CD8-positive, alpha-beta T cell (primary cell): ENCODE measurements at places on chromosomes 6 and 20. TPM values are rescaled to one million over a fixed set of nuclear protein-coding genes. Genes with fewer than 3 reads are reported as not detected.

- DNase-seq: no peak
These were observed 12.0 kb downstream of the CENPW start for GRCh38 chr6:126351960-126352359.

Gene EFCAB8
- total RNA-seq: 0.75 TPM

GRCh38 chr6:36666826-36667591 is 11.5 kb upstream of the CDKN1A start:
- no peak for DNase-seq

DNA sequence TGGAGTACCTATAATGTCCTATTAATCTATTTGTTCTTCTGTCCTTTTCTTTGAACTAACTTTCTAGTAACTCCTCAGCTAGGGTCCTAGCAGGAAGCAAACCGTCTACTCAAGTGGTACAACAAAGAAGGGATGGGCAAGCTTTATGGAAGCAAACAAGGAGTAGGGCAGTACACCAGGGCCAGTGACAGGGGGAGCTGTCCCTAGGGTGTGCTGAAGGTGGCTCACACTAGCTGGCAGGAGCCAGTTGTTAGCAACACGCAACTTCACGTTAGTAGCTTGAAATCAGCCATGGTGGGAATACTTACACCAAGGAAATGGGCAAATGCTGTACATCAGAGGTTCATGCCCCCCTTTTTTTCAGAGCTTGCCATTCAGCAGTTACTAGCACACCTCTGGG is 74.0 kb upstream of the EYA2 start:
- DNase-seq: no peak

Gene KIF13A
- total RNA-seq: 0.14 TPM

GRCh38 chr6:148345176-148345575 is 2.5 kb downstream of the SASH1 start:
- DNase-seq: no peak

DNA sequence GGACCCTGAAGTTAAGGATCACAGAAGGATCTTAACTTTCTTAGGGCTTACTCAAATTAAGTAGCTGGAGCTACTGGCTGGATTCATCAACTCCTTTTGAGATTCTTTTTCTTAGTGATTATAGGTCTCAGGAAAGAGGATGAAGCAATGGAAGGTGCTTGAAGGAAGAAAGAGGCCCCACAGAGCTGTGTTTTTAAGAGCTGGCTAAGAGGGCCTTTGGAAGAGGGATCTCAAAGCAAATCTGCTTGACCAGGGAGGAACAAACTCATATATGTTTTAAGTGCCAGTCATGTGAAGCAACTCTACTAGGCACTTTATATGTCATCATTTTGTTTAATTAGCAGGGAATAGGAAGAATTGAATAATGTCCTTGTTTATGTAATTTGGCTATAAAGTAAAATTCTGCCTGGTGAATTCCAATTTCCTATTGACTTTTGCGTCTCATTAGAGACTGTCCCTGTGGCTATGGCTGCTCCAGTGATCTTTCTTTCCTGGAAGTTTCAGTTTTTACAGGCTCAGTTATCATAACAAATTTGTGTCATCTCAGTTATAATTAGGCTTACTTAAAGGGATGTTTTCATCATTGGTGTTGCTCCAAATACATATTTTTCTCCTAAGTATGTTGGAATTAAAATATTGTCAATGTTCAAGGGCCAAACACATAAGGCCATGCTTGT is 222.8 kb upstream of the CITED2 start:
- no peak for DNase-seq

Gene AHI1
- total RNA-seq: 17.9 TPM

Gene BTNL2
- total RNA-seq: not detected

DNA sequence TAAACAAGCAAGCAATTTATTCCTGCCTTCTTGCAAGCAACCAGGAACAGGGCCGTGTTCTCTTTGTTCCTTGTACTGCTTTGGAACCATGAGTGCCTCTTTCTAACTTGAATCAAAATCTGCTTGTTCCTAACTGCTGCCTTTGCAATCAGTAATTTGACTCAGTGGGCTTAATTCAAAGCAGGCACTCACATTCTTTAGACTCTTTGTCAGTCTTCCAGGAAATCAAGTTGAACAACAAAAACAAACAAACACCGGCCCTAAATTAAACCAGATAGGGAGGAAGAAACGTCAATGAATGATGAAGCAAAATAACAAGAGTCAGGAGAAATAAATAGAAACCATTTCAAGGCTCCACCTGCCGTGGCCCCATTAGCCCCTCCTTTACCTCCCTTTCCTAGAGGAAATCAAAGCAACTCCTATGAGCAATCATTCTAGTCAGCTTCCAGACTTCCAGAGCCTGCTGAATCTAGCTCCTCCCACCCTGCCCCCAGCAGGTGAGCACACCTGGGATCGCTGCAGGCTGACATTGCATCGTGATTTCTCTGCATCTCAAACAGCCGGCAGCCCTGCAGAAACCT is 582.2 kb upstream of the FLRT3 start:
- DNase-seq: no peak

DNA sequence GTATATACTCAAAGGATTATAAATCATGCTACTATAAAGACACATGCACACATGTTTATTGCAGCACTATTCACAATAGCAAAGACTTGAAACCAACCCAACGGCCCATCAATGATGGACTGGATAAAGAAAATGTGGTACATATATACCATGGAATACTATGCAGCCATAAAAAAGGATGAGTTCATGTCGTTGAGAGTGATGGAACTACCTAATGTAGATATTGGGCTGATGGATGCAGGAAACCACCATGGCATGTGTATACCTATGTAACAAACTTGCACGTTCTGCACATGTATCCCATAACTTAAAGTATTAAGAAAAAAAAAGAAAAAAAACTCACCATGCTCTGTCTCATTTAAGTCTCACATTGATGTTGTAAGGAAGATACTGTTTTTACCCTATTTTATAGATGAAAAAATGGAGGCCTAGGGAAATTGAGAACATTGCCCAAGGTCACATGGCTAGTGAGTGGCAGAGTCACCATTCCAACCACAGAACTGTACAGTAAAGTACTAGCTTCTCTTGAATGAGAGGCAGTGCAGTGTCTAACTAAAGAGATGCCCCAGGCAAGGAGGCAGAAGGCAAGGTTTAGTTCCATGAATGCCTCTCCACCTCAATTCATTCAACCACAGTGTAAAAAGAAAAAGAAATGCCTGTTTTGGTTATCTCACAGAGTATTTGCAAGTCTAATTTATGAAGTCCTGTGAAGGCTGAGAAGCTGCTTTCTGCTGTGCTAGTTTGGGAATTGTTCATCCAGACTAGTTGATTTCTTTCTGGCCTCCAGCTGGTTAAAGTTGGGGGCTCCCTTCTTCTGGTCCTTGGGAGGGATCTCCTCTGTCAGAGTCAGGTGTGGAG is 68.2 kb downstream of the FIG4 start:
- no peak for DNase-seq

Gene GGTLC1
- not detected for total RNA-seq

Gene NOX3
- not detected for total RNA-seq

Gene CDYL
- total RNA-seq: 35.9 TPM

Gene GNAS
- total RNA-seq: 1,064 TPM

DNA sequence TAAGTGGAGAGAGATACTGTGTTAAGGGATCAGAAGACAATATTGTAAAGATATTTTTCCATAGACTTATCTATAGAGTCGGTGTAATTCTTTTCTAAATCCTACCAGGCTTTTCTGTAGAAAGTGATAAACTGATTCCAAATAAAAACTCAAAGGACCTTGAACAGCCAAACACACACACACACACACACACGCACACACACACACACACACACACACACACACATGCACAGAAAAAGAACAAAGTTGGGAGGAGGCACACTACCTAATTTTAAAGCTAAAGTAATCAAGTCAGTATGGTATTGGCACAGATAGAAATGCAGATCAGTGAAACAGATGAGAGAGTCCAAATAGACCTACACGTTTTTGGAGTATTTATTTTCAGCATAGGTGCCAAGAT is 456.2 kb downstream of the CDC5L start:
- DNase-seq: no peak

DNA sequence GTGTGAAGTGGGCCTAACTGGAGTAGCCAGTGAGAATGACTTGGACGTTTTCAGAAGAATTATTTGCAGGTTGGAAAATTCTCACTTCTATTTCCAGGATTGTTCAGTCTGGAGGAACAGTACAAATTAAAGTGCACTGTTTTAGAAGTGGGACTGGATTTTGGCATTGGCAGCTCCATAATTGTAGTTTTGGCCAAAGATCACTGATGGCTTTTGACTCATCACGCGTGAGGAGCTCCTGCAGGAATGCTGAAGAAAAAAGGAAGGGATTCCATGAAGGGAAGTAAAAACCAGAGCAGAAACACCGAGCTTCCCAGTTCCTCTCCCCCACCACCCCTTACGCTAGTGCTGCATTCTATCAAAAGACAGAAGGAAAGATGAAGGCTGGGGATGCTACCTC is 103.5 kb downstream of the JARID2 start:
- DNase-seq: no peak

DNA sequence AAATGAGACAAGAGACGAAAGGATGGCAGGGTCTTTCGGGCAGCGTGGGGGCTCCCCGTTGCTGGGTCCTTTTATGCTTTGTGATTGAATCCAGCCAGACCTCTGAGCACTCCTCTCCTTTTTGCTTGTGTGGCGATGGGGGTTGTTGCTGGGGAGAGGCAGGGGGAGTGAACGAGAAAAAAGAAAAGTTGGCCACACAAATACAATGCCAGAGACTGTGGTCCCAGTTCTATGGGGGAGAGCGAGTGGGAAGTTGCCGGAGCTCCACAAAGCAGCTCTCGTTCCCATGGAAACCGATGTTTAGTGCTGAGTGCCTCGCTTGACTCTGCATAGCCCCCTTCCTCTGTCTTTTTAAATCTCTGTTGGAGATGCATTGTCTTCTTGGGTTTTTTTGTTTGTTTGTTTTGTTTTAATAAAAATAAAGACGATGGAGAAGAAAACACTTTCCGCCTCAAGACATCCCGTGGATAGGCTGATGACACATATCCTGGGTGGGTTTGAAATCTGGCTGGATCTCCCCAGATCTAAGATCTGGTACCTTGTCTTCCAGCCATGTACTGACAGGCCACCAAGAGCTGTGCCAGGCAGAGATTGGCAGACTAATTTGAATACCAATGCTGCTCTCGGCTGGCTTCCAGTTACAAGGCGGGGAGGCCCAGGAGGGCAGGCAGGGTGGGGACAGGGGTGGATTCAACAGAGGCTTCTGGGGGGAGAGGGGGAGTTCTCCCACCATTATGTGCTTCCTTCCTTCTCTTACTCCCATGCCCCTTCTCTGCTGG is 529.3 kb downstream of the QKI start:
- no peak for DNase-seq

DNA sequence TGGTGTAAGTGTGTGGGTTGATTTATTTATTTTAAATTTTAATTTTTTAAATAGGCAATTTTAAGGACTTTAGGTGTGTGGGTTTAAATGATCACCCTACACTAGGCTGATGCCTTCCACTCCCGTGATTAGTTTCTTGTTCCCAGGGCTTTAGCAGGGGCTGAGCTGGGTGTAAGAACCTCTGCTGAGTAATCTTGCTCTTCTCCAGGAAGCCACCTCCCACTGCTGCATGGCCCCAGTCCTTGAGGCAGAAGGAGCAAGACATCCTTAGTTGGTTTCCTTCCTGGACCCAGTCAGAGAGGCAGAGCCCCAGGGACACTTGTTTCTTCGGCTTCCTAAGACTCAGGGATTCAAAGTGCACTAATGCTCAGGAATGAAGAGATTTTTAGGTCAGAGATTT is 19.8 kb upstream of the CDC5L start:
- no peak for DNase-seq

- no peak for DNase-seq
These were observed 107.9 kb downstream of the BANF2 start for GRCh38 chr20:17807651-17808050.
